ENCODE measurements at places on chromosomes 5 and 9.

GRCh38 chr5:138460032-138460693 is 5.1 kb upstream of the EGR1 start:
- no peak for DNase-seq

DNA sequence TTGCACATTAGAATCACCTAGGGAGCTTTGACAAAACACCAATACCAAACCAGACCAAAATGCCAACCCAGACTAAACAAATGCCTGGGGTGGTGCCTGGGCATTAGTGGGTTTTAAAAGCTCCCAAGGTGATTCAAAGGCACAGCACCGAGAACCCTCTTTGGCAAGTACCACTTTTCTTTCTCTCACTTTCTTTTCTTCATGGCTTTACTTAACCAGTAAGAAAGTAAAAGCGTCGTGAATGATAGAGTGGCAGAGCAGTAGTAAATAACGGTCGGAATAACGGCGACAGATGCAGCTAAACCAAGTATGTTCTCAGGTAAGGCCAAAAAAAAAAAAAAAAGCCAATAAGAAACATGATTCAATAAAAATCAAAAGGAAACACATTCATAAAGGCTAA is 49.5 kb downstream of the ZNF608 start:
- no peak for DNase-seq

DNA sequence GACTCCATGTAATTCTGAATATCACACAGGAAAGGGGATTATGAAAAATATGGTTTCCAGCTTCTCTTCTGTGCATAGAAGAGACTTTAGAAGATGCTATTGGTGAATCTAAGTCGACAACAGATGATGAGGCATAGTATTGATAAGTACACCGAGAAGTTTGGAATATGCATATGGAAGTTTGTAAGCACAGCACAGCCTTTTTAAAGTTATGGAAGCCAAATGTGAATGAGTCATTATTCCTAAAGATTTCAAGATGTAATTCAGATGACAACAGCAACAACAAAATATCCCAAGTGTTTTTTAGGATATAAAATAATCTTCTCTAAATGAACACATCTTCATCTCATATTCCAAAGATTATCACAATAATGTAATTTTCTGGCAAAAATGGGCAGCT is 1723.3 kb downstream of the EFNA5 start:
- no peak for DNase-seq

DNA sequence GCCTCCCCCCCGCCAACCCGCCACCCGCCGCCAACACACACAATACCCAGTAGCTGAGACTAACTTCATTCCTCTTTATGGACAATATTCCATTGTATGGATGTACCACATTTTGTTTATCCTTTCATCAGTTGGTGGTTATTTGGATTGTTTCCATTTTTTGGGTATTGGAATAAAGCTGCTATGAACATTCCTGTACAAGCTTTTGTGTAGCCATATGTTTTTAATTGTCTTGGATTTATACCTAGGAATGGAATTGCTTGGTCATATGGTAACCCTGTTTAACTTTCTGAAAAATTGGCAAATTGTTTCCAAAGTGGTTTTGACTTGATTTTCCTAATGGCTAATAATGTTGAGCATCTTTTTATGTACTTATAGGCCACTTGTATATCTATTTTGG is 4.9 kb upstream of the UBTD2 start:
- no peak for DNase-seq

- DNase-seq: no peak
Measured at GRCh38 chr5:139863855-139864558, 68.4 kb downstream of the PSD2 start.

DNA sequence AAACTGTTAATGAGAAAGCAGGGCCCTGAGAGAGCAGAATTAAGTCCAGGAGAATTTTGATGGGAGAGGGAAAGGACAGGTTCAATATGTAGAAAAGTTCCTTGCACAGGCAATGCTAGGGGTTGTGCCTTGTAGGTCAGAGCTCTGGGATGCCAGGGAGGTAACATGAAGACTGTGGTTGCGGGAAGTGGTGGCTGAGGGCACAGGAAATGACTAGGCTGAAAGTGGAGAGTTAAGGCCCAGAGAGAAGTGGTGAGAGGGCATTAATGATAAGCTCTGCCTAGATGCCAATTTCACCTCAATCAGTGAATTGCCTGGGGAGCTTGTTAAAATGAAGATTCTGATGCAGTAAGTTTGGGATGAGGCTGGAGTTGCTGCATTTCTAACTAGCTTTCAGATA is 31.5 kb upstream of the PPP3R2 start:
- DNase-seq: no peak

DNA sequence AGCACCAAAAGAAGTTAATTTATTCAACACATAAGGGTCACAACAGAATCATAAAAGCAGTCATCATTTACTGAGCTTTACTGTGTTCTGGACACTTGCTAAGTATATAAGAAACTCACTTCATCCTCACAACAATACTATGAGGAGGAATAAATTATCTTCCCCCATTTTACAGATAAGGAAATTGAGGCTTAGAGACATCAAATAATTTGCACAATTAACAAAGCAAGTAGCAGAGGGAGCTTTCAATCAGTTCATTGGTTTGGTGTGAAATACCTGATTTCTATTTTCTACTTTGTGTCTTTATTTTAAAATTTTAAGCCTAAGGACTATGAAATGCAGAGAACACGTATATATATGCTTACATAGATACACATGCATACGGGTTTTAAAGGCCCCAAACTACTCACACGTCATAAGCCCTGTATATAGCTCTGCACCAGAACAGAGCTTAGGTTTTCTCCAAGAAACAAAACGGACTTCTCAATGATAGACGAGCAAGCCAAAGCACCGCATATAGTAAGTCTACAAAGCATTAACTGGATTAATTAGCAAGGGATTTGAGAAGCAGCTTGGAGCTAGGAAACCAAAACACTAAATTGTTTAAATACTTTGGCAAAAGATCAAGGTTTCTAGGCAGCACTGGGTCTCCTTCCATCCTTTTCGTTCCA is 95.6 kb downstream of the DENND1A start:
- DNase-seq: no peak

- no peak for DNase-seq
Measured at GRCh38 chr9:131404581-131404980, 10.7 kb downstream of the PRRC2B start.

- no peak for DNase-seq
Measured at GRCh38 chr5:97388794-97389193, 205.7 kb upstream of the RIOK2 start.

DNA sequence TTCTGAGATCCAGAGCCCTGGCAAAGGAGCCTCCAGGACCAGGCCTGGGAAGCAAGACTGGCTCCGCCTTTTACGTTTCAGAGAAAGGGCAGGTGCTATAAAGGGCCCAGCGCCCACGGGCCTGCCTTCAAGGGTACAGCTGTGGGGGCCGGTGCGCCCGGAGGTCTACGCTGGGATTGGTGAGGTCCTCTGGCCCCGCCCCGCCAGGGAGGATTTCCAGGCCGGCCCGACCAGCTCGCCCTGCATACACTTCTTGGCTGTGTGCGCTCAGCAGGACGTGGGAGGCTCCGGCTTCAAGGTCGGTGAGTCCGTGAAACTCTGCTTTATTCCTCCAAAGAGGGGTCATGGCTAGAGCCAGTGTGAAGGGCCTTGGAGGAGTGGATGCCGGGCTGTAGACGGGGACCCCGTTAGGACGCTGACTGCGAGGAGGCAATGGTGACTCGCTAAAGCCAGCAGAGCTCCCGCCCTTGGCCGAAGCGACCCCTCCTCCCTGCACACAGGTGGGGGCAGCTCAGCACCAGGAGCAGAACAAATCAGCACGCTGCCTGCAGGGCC is at the start of gene CKMT2:
TSS of gene CKMT2 (plus strand) at position 243 of the 555 bp plus-strand sequence. CDS start 17,811 bp downstream, outside the sequence.
- DNase-seq: no peak

DNA sequence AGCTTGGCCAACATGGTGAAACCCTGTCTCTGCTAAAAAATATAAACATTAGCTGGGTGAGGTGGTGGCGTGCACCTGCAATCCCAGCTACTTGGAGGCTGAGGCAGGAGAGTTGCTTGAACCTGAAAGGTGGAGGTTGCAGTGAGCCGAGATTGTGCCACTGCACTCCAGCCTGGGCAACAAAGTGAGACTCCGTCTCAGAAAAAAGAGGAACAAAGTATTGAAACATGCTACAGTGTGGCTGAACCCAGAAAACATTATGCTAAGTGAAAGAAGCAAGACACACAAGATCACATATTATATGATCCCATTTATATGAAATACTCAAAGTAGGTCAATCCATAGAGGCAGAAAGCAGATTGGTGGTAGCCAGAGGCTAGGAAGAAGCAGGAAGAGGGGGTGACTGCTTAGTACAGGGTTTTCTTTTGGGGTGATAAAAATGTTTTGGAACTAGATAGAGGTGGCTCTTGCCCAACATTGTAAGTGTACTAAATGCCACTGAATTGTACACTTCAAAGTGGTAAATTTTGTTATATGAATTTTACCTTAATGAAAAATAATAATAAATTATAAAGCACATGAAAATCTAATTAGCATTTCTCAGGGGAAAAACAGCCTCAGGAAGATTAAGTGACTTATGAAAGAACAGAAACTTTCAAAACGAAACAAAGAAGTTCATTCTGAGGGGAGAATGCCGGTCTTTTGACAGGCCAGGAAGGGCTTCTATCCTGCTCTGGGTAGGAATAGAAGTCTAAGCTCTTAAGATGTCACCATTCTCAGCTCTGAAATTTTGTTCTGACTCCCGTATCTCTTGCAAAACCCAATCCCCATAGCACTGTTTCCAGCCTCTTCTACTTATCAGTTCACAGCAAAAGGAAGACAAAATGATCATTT is 161.1 kb upstream of the TBCA start:
- DNase-seq: no peak

DNA sequence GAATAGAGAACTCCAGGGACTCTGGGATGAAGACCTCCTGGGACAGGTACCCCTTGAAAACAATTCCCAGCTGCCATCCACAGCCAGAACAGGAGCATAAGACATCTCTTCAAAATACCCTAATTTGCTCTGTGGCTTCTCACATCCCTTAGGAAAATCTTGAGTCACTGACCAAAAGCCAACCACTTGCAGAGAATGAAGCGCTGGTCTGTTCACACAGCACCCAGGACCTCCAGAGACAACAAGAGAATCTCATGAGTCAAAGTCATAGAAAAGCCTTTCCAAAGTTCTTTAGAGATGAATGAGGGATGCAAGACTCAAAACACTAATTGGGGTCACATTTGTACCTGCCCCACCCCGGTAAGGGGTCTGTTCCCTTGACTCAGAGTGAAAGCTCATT is 210.6 kb downstream of the SEMA5A start:
- no peak for DNase-seq

- DNase-seq: no peak
Measured at GRCh38 chr9:17613758-17614157, 34.9 kb downstream of the SH3GL2 start.

DNA sequence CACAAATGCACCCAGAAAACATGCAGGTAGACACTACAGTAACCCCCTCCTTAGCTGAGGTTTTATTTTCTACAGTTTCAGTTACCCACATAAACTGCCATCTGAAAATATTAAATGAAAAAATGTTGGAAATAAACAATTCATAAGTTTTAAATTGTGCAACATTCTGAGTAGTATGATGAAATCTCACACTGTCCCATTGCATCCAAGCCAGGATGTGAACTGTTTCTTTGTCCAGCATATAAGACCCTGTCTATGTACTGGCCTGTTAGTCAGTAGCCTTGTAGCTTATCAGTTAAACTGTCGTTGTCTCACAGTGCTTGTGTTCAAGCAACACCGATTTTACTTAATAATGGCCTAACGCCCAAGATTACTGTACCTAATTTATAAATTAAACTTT is 630.5 kb downstream of the ANXA1 start:
- no peak for DNase-seq

- DNase-seq: no peak
Measured at GRCh38 chr5:166004006-166004405, 2287.4 kb upstream of the WWC1 start.

DNA sequence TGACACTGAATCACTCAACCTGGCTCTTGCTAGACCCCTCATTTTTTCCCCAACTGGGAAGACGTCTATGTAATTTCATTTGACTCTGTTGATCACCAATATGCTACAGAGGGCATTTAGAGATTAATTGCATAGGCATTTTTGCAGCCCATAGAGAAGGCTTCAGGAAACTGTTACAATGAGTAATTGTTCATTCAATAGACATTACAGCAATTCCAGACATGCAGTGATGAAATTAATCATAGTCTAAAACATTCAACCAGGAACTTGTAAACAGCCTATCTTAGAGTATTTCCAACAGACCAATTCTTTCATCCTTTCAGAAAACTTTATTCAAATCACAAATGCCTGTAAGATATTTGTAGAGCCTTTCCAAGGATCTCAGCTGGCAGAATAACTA is 122.3 kb downstream of the MARCHF11 start:
- DNase-seq: no peak

GRCh38 chr5:147065071-147065470 is 169.8 kb upstream of the STK32A start:
- DNase-seq: no peak

DNA sequence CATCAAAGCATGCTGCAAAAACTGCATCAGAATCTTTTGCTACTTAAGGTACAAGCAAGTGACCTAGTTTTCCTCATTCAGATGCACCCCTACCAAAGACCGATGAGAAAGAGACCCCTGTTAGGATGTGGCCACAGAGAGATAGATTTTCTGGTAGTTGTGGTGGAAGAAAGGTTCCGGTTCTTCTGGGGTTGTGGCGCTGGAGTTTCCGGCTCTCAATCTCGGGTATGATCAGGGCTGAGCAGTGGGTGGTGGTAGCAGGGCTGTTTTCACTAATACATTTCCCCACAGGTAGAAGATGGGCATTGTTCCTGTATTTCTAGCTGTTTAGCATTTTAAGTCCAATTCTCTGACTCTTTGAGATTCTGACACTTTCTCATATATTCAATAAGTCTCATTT is 58.4 kb downstream of the PCSK1 start:
- no peak for DNase-seq

DNA sequence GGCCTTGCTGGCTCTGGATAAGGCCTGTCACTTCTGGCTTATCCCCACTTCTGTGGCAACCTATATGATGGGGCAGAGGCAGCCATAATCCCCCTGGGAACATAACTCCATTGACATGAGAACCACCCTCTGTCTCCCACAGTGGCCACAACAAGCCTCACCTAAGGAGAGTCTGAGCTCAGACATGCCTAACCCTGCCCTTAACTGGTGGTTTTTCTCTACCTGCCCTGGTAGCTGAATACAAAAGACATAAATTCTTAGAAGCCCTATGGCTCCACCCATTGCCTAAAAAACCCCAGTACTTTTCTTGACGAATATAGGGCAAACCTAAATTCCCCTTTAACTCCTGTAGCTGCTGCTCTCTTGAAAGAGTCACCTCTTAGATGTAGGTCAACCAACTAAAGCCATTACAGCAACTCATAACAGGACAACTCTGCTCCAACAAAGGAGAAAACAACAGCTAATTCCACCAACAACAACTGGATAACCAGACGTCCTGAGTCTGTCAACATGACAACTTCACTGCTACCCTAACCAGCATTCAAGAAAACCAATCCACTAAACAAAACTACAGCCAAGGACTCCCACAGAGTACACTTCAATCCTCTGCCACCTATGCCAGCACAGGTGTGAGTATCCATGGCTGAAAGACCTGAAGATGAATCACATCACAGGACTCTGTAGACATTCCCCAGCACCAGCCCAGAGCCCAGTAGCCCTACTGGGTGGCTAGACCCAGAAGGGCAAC is 427.7 kb downstream of the PRELID2 start:
- DNase-seq: no peak

GRCh38 chr5:94218374-94218773 is 400.0 kb downstream of the KIAA0825 start:
- DNase-seq: no peak

GRCh38 chr5:169503886-169504285 is 79.7 kb upstream of the SPDL1 start:
- DNase-seq: no peak

- DNase-seq: no peak
Measured at GRCh38 chr5:76522103-76522935, 100.9 kb downstream of the F2RL2 start.
